ENCODE measurements at places on chromosomes 16 and 17. TPM values are rescaled to one million over a fixed set of nuclear protein-coding genes. Genes with fewer than 3 reads are reported as not detected.

DNA sequence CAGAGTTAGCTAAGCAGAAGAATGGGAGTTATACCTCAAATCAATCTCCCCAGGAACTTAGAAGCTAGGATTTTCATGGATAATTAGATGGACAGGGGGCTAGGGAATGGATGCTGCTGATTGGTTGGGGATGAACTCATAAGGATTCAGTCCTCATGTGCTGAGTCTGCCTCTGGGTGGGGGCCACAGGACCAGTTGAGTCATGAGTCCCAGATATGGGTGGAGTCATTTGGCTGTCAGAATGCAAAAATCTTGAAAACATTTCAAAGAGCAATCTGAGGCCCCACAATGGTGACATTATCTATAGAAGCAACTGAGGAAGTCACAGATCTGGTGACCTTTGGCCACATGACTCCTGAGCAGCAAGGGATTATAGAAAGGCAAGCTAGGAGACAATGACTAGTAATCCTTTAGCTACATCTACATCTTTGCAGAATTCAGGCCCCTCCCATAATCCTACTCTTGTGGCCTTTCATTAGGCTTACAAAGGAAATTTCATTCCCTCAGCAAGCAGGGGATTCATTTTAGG lies 82.6 kb upstream of the CCL2 start:
- H3K4me3 ChIP-seq = no peak overlapping the region
- no peak for DNase-seq
- no peaks in the 10 kb centered on the region for H3K27me3 ChIP-seq
- no peaks in the 10 kb centered on the region for H3K36me3 ChIP-seq
- H3K27ac ChIP-seq = no peak overlapping the region

GRCh38 chr17:55005520-55005919 lies 37.0 kb downstream of the STXBP4 start:
- H3K4me3 ChIP-seq = no peak overlapping the region
- H3K4me1 ChIP-seq = no peaks in the 10 kb centered on the region
- DNase-seq = peak; percentile 13
- H3K27ac ChIP-seq = no peak overlapping the region

DNA sequence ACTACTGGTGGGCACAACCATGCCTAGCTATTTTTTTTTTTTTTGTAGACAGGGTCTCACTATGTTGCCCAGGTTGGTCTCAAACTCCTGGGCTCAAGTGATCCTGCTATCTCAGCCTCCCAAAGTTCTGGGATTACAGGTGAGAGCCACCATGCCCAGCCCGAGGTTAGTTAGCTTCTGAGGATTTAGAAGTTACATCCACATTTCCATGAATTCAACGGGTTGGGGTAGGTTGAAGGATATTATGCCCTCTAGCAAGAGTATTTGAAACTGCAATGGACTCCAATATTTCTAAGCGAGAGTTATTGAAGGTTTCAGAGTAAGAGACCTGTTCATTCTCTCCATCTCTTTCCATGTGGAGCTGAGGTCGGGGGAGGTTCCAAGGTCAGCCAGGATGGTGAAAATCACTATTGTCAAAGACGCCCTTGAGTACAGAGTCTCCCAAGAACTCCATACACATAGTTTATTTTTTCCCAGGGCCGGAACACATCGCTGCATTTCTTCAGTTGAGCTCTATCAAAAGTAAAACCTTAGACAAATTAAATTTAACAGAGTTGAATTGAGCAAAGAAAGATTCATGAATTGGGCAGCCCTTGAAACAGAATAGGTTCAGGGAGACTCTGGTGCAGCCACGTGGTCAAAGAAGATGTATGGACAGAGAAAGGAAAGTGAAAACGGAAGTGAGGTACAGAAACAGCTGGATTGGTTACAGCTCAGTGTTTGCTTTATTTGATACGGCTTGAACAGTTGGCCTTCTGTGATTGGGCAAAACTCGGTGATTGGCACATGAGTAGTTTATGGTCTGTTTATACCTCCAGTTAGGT lies 19.0 kb upstream of the ITPRIPL2 start:
- H3K27me3 ChIP-seq = no peaks in the 10 kb centered on the region
- H3K4me3 ChIP-seq = no peak overlapping the region
- no peak overlapping the region for H3K27ac ChIP-seq
- H3K36me3 ChIP-seq = no peaks in the 10 kb centered on the region
- no peak for DNase-seq

DNA sequence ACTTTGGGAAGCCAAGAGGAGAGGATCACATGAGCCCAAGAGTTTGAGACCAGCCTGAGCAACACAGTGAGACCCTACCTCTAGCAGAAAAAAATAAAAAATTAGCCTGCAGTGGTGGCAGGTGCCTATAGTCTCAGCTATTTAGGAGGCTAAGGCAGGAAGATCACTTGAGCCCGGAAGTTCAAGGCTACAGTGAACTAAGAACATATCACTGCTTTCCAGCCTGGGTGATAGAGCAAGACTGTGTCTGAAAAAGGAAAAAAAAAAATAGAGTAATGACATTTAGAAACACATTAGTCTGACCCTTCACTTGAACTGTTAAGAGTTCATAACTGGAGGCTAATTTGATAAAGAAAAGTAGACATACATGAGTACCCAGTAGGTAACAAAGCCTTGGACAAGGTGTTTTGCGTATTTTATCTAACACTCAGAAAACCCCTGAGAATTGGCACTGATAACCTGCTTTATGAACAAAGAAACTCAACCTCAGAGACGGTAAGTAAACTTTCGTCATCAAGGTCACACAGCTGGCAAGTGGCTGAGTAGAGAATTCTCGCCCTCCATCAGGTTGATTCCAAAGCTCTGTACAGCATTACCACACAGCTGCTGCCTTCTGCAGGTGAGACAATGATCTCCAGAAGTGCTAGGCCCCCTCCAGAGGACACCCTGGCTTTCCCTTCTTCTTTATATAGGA lies 101.1 kb downstream of the SMG6 start:
- peaks cover 11% of the 10 kb centered on the region for H3K4me1 ChIP-seq
- H3K36me3 ChIP-seq = peaks cover 10% of the 10 kb centered on the region
- no peaks in the 10 kb centered on the region for H3K27me3 ChIP-seq
- no peak overlapping the region for H3K4me3 ChIP-seq

Gene SNN
- 76.3 TPM for total RNA-seq

Gene PIRT
- not detected for total RNA-seq

Gene KRT26
- not detected for total RNA-seq

- H3K36me3 ChIP-seq = no peaks in the 10 kb centered on the region
- no peak overlapping the region for H3K27ac ChIP-seq
- no peaks in the 10 kb centered on the region for H3K4me1 ChIP-seq
- no peak overlapping the region for H3K4me3 ChIP-seq
These were observed 150.8 kb downstream of the GRIN2A start for GRCh38 chr16:10031473-10031872.

Gene KCNJ2
- not detected for total RNA-seq

Gene ABCC3
- total RNA-seq = not detected

DNA sequence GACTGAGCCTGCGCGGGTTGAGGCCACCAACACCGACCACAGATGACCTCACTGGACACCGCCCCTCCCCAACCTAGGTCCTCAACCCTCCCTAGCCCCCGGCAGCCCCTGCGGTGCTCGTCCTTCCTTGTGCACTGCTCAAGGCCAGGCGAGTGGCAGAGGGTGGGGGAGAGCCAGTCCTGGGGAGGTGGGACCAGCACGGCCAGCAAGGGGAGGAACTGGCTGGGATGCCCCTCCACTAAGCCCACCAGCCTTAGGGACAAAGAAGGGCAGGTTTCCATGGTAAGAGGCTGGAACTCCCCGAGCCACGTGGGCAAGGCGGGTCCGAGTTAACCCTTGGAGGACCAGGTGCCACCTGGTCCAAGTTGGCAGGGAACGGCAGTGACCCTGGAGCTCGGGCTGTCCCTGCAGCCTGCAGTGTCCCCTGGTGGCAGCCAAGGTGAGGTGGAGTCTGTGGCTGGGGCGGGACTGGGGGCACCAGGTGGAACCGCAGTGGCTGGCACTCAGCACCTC lies 9.2 kb downstream of the FSCN2 start:
- DNase-seq = no peak
- no peak overlapping the region for H3K27ac ChIP-seq
- H3K4me1 ChIP-seq = peaks cover 9% of the 10 kb centered on the region
- peaks cover 34% of the 10 kb centered on the region for H3K27me3 ChIP-seq

Gene MRPS23
- 14.6 TPM for total RNA-seq

GRCh38 chr17:59121901-59122480 lies 15.3 kb upstream of the TRIM37 start:
- H3K4me3 ChIP-seq = no peak overlapping the region
- H3K27ac ChIP-seq = no peak overlapping the region
- no peaks in the 10 kb centered on the region for H3K27me3 ChIP-seq
- DNase-seq = no peak
- peaks cover 17% of the 10 kb centered on the region for H3K36me3 ChIP-seq
- H3K4me1 ChIP-seq = no peaks in the 10 kb centered on the region

Gene TMEM220
- total RNA-seq = 3.2 TPM

DNA sequence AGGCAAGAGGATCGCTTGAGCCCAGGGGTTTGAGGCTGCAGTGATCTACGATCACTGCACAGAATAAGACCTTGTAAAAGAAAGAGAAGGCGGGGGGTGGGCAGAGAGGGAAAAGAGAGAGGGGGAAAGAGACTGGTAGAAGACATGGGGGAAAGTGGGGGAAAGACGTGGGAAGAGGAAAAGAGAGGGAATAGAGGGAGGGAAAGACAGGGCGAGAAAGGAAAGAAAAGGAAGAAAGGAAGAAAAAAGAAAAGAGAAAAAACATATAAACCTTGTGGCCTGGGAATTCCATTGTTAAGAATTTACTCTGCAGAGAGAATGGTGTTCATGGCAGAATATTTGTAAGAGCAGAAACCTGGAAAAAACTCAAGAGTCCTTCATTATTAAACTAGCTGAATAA lies 120.4 kb downstream of the RMI2 start:
- DNase-seq = no peak
- no peaks in the 10 kb centered on the region for H3K36me3 ChIP-seq
- no peak overlapping the region for H3K27ac ChIP-seq
- no peak overlapping the region for H3K4me3 ChIP-seq

Gene CALB2
- not detected for total RNA-seq

DNA sequence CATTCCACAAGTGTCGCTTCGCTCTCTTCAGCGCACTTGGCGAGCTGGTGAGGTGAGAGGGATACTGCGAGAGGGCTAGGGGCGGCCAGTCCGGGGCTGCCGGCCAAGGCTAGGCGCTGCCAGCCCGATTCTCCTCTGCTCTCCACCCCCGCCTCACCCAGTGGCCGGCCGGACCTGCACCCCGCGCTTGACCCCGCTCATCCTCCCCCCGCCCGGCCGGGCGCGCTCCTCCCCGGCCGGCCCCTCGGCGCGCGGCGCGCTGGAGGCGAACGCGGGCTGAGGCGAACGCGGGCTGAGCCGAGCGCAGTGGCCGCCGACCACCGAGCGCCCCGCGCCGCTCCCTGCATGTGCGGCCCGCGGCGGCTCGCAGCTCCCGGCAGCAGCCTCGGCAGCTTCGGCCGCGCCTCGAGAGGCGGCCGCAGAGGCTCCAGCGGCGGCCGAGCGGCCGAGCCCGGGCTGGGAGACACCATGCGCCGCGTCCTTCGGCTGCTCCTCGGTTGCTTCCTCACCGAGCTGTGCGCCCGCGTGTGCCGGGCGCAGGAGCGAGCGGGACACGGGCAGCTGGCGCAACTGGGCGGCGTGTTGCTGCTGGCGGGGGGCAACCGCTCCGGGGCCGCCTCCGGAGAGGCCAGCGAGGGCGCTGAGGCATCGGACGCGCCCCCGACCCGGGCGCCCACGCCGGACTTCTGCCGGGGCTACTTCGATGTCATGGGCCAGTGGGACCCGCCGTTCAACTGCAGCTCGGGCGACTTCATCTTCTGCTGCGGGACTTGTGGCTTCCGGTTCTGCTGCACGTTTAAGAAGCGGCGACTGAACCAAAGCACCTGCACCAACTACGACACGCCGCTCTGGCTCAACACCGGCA lies at the start of gene SHISA9:
Gene SHISA9, plus strand, starts transcription at position 2 of the 865 bp plus-strand sequence.
- H3K27ac ChIP-seq = no peak within 1 kb of the TSS
- no peaks in the 10 kb centered on the region for H3K36me3 ChIP-seq
- no peak within 1 kb of the TSS for H3K4me3 ChIP-seq
- H3K27me3 ChIP-seq = peaks cover 46% of the 10 kb centered on the region

DNA sequence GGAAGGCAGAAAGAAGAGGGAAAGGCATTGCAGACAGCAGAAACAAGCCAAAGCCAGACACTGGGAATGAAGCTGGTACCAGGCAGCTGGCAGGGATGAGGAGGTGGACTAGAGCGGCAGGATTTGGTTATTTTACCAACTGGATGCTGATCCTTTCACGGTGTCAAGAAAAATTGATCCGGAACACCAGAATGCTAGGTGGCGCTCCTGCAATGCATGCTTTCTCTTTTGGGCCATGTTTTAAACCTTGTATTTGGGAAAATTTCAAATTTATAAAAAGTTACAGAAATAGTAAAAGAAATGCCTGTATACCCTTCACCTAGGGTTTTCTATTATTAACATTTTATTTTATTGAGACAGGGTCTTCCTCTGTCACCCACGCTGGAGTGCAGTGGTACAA lies 224.7 kb downstream of the SOX9 start:
- no peak for DNase-seq
- no peak overlapping the region for H3K4me3 ChIP-seq
- H3K27ac ChIP-seq = no peak overlapping the region
- H3K27me3 ChIP-seq = no peaks in the 10 kb centered on the region

DNA sequence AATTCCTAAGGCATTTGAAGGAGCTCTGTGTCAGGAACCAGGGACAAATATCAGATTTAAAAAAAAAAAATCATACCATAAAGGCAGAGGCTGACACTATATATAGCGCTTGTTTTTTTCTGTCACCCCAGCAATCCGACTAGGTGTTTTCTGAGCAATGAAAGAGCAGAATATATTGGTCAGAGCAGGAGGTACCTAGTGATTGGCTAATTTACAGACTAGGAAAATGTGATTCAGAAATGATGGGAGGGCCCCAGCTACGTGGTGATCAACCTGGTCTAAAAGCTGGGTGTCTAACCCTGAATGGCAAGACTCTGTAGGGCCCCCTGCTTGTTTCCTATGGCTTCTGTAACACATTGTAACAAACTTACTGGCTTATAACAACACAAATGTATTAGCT lies 195.5 kb upstream of the XYLT1 start:
- H3K4me1 ChIP-seq = no peaks in the 10 kb centered on the region
- H3K27ac ChIP-seq = no peak overlapping the region
- no peaks in the 10 kb centered on the region for H3K36me3 ChIP-seq
- no peak overlapping the region for H3K4me3 ChIP-seq
- peaks cover 5% of the 10 kb centered on the region for H3K27me3 ChIP-seq
- DNase-seq = no peak

GRCh38 chr16:20791923-20792612 lies 14.2 kb downstream of the ERI2 start:
- H3K36me3 ChIP-seq = no peaks in the 10 kb centered on the region
- no peaks in the 10 kb centered on the region for H3K27me3 ChIP-seq
- no peak for DNase-seq
- H3K27ac ChIP-seq = no peak overlapping the region
- H3K4me3 ChIP-seq = no peak overlapping the region
- H3K4me1 ChIP-seq = no peaks in the 10 kb centered on the region

GRCh38 chr16:88769617-88770460 lies 15.2 kb downstream of the PIEZO1 start:
- no peak overlapping the region for H3K27ac ChIP-seq
- DNase-seq = no peak
- no peaks in the 10 kb centered on the region for H3K27me3 ChIP-seq
- no peak overlapping the region for H3K4me3 ChIP-seq

Gene AGRP
- total RNA-seq = not detected

- H3K27me3 ChIP-seq = no peaks in the 10 kb centered on the region
- H3K4me1 ChIP-seq = peaks cover 79% of the 10 kb centered on the region
- no peak for DNase-seq
- H3K36me3 ChIP-seq = peaks cover 55% of the 10 kb centered on the region
- no peak overlapping the region for H3K27ac ChIP-seq
- H3K4me3 ChIP-seq = no peak overlapping the region
These were observed 5.7 kb upstream of the CISD3 start for GRCh38 chr17:38724337-38724988.

Gene CASKIN1
- total RNA-seq = not detected

Gene KIFC3
- total RNA-seq = not detected

Measured in CD4-positive, alpha-beta T cell (primary cell).